Stimulated activated CD4-positive, alpha-beta T cell treated with anti-CD3 and anti-CD28 coated beads, Interleukin-1b, Interleukin-23, amount 100 ng/mL, for 24 hours (primary cell): ENCODE measurements at places on chromosomes 5 and 9.

DNA sequence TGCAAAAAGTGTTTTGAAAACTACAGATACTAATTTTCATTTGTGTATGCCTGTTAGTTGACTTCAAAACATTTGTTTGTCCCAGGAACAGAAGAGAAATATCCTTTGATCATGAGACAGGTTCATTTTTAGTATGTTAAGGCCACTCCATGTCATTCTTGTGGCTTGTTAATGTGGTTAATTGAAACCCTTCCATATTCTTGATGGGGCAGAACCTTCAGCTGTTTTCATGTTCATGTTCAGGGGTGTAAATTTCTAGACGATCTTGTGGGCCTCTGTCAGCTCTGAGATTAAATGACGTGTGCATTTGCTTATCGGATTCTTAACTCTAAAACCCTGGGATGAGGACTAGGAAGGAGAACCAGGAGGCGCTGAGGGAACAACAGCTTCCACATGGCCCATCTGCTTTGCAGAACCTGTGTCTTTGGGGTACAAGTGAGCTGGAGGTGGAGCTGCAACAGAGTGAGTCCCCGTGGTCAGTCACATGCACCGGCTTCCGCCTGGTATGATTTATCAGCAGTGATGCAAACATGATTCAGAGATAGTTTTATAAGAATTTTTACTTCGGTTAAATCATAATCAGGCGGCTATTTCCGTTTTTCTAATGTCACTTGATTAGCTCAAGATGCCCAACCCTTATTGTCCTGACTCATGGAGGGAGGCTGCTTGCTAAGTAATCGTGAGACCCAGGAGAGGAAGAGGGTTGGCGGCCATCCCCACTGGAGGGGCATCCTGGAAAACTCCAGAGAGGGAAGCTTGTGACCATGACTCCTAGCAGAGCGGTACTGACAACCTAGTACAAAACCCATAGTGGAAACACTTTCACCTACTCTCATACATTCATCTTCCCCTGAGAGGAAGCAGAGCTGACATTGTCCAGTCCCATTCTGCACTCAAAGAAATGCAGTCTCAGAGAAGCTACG, 138.4 kb downstream of the C9orf152 start:
- no peak for DNase-seq

DNA sequence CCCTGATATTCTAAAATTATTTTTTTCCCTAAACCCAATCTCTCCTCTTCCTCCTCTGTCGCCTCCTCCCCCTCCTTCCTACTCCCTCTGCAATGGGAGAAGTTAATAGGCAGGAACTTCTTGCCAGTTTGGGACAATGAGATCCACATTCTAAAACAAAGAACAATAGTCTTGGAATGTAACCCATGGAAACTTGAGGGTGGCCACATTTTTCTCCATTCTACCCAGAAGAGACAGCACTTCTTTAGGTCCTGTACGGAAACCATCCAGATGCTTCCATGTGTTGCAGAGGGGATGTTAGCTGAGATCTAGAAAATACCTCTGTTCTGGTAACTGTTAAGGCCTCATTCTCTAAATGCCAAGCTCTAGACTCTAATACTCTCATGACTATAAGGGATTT, 10.0 kb downstream of the SPARC start:
- DNase-seq: no peak

DNA sequence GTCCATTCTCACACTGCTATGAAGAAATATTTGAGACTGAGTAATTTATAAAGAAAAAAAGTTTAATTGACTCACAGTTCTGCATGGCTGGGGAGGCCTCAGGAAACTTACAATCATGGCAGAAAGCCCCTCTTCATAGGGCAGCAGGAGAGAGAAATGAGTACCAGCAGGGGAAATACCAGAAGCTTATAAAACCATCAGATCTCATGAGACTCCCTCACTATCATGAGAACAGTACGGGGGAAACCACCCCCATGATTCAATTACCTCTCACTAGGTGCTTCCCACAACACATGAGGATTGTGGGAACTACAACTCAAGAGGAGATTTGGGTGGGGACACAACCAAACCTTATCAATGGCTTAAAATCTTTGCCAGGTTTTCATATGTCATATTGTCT, 20.3 kb upstream of the TENT4A start:
- no peak for DNase-seq

GRCh38 chr5:159185773-159186172, 23.6 kb downstream of the RNF145 start:
- DNase-seq: no peak

DNA sequence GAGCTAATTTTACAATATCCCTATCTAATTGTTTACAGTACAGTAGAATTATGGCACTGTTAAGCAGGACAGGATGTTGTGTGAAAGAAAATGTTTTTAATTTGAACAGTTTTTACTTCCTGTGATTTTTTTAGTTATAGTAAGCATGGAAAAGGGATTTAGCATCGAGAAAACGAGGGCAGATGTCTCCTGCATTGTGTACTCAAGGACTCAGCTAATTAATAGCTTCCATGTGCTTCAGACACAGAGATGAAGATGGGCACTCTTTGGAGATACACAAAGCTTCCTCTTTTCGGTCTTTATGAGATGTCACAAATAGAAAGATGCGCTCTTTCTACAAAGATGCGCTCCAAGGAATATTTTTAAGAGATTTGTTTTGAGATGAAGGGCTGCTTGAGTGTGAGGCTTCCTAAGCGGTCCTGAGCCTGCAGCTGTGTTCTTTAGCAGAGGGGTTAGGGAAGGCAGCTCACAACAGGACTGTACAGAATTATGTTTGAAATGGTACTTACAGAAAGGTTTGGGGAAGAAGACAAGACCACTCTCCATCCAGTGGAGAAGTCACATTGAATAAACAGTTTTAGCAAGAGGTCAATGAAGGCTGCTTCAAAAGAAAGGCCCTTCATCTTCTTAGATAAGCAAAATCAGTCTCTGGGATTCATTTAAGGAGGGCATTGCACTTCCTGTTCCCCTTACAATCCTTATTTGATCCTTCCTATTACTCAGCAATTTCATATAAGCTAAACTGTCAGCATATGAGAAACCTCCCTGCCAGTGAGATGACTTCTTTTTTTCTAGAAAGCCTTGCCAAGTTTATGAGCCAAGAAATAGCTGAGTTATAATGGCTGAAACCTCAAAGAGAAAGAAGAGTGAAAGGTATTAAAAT, 311.5 kb downstream of the EFNA5 start:
- no peak for DNase-seq

DNA sequence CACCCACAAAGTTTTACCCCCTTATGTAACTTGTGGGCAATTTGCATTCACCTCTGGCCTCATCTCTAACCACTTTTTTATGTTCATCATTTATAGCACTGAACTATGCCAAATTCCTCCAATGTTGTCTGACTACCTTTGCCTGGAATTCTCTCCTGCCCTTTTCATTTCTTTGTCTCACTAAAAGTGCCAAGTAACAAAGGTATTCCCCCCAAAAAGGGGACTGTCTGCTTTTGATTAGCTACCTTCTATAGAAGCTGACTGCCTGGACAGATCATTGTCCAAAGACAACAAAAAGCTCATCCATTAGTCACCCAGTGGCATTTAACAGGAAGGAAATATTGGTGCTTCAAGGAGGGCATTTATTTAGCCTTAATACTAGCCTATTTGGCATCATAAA, 189.9 kb upstream of the VCAN start:
- DNase-seq: no peak

GRCh38 chr9:115106001-115106400, 12.0 kb downstream of the TNC start:
- no peak for DNase-seq

GRCh38 chr5:59555596-59555995, 337.9 kb downstream of the PDE4D start:
- no peak for DNase-seq

DNA sequence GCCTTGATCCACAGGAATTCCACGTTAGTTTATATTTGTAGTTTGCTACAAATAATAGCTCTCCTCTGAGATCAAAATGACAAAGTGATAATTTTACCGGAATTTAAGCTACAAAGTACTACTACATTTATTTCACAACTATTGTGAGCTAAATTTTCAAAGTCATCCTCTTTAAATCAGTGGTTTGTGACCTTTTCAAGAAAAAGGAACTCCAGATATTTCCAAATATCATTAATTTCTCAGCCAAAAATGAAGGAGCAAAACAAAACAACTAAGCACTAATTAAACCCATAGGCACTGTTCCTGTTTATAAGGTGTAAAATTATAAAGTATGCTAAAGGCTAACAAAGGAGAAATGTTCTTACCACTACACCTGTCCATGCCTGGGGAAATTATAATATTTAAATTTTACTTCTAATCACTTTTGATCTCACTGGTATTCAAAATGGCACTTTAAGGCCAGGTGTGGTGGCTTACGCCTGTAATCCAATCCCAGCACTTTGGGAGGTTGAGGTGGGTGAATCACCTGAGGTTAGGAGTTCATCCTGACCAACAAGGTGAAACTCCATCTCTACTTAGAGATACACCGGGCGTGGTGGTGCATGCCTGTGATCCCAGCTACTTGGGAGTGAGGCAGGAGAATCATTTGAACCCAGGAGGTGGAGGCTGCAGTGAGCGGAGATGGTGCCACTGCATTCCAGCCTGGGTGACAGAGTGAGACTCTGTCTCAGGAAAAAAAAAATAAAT, 77.5 kb downstream of the CEMIP2 start:
- DNase-seq: no peak

- DNase-seq: no peak
These were observed 53.7 kb downstream of the SRFBP1 start for GRCh38 chr5:122015471-122015870.

DNA sequence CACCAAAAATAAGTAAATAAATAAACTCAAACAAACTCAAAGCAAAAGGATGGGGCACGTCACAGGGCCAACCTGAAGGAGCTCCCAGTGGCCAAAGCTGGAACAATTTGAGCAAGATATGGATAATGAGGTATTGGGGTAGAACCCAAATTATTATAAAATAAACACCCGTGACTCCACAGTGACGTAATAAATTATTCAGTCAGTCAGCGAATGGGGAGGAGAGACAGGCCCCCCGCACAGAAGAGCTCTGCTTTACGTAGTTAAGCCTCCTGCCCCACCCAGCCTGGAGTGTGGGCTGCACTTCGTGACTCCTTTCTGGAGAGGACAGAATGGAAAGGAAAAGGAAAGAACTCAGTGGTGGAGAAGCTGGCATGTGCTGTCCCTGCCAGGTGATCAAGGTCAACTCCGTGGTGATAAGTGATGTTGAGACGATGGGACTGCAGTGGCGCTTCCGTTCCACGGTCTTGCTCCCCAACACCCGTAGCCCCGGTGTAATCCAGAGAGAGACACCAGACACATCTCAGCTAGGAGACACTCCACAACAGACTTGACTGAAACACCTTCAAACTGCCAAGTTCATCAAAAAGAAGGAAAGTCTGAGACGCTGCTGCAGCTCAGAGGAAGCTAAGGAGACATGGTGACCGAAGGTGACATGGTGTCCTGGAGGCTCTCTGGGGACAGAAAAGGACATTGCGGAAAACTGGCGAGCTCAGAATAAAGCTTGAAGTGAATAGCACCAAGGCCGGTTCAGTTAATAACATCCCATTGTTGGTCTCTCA, 83.3 kb upstream of the COL5A1 start:
- DNase-seq: no peak

DNA sequence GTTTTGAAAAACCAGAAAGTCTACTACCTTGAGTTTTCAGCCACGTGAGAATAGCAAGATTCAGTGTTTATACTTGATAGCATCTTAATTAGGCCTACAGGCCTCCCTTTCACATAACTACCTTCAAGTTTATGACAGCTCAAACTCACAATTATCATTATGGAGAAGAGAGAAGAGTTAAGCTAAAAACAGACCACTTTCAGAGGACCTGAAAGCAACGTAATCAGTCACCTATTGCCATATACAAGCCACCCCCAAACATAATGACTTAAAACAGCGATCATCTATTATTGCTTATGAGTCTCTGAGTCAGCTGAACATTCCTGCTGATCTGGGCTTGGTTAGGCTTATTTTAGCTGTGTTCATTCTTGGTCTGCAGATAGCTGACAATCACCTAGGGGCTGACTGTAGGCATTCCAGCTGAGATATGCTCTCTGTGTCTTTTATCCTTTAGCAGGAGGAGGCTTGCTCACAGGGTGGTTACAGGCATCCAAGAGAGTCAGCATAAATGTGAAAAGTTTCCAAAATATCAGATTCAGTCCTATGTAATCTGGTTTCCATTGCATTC, 130.9 kb downstream of the COX7C start:
- no peak for DNase-seq

DNA sequence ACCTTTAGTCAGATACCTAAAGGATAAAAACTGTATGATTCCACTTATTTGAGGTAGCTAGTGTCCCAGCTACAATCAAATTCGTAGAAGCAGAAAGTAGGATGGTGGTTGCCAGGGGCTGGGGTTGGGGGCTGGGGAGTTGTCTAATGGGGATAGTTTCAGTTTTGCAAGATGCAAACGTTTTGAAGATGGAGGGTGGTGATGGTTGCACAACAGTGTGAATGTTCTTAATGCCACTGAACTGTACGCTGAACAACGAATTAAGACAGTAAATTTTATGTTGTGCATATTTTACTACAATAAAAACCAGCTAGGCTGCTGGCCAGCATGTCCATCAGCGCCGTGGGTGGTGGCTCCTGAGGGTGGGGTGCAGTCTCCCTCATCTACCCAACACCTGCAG, 137.8 kb downstream of the GADD45G start:
- no peak for DNase-seq

DNA sequence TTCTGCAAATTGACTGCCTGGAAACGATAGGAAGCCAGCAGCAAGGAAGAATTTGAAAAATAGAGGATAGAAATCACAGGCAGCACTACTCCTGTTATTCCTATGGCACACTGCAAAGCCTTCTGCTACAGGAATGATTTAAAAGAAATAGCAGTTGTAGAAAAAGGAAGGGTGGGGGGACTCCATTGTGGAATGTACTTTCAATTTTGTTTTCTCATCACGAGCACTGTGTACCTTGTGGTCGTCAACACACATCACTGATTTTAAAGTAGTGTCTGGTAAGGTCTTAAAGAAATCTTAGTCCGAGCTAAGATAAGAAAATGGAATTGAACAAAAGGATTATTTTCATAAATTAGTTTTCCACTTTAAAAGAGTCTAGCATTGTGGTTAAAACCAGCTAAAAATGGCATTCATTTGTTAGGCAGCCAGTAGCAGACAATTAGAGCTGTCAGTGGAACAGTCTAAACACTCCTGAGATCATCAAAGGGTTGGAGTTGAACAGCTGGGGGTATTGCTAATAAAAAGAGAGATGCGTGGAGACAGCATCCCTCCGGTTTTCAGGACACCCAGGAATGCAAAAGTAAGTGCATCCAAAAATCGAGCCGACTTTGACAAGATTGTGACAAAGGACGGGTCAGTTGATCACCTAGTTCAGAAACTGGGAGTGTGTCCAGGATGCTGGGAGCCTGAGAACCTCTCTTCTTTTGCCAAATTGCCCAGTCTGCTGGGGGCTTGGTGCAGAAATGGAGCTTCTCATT, 97.8 kb upstream of the WWC1 start:
- DNase-seq: no peak
